Chondrocyte (in vitro differentiated cells): ENCODE measurements at places on chromosomes 3 and 15. TPM values are rescaled to one million over a fixed set of nuclear protein-coding genes. Genes with fewer than 3 reads are reported as not detected.

DNA sequence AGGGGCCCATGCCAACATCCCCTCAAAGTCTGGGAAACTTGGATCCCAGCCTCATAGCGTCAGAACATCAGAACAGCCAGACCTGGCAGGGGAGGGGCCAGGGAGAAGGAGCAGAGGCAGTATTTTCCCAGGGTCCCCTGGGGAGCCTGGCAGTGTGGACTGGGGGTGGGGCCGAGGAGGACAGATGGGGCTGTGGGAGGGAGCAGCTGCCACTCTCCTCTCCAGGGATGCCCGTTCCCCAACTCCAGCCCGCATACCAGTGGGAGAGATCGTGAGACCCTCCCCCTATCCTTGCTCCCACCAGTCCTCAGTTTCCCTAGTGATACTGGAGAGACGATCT, 6.5 kb upstream of the DNAJB8 start:
- DNase-seq = no peak

DNA sequence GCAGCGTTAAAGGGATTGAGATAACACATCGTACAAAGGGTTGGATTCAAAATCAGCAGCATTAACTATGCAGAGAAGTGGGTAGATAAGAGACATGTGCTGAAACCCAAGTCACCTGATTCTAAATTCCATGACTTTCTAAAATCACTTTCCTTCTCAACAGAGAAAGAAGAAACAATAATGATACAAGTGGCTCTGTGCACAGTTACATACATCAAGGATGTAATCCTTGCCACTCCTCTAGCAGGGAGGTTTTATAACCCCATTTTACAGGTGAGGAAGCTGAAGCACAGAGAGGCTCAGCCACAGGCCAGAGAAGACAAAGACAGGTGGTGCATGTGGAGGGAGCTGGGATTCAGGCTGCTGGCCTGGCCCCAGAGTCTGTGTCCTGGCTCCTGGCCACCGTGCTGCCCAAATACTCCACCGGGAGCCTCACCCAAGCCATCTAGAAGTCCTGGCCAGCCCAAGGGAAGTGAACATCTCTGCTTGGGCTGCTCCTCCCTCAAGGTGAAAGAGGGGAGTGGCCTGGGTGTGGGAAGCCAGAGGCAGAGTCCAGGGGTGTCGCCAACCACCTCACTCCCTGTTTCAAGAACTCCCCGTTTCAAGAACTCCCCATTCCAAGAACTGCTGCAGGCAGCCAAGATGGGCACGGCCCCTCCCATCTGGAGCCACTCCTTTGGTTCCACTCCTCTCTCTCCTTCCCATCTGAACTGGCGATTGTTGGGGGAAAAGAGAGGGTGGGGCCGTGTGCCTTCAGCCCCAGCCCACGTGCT, 147.1 kb downstream of the NUP210 start:
- DNase-seq = no peak

DNA sequence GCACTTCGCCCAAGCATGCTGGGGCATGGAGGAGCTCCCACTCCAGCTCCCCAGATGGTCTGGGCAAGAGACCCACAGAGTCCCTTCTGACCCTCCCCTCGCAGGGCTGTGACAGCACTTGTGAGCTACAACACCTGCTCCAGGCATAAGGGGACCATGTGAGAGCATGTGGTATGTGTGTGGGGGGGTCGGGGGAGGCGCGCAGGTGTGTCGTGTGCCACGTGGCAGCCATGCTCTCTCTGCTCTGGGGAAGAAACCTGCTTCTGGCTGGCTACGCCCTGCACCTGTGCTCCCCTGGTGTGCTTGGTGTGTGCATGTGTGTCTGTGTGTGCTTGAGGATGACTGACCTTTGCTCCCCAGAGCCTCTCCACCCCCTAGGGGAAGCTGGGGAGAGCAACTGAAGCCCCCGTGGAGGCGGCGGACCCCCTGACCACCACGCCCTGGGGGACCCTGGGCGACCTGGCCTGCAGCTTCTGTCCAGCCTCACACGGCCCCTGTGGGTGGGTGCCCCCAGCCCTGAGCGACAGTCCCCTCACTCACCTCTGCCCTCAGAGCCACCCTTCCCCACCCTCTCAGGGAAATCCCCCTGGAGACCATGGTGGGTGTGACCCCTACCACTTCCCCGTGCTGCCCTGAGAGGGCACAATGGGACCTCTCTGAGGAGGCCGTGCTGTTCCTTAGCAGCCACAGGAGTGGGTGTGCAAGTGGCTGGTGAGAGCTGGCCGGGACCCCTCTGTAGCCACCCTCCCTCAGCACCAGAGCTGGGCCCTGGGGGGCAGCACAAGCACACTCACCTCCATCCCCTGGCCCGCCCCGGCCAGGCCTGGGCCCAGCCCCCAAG, 16.6 kb upstream of the SEC13 start:
- DNase-seq = no peak

- DNase-seq = no peak
These were observed 253.6 kb upstream of the MRPL3 start for GRCh38 chr3:131756405-131756804.

- DNase-seq = no peak
These were observed 847.4 kb downstream of the FHIT start for GRCh38 chr3:60403866-60404265.

GRCh38 chr3:119191800-119192199, 18.4 kb downstream of the UPK1B start:
- DNase-seq = no peak

GRCh38 chr3:119944091-119944490, 150.2 kb downstream of the GSK3B start:
- no peak for DNase-seq

DNA sequence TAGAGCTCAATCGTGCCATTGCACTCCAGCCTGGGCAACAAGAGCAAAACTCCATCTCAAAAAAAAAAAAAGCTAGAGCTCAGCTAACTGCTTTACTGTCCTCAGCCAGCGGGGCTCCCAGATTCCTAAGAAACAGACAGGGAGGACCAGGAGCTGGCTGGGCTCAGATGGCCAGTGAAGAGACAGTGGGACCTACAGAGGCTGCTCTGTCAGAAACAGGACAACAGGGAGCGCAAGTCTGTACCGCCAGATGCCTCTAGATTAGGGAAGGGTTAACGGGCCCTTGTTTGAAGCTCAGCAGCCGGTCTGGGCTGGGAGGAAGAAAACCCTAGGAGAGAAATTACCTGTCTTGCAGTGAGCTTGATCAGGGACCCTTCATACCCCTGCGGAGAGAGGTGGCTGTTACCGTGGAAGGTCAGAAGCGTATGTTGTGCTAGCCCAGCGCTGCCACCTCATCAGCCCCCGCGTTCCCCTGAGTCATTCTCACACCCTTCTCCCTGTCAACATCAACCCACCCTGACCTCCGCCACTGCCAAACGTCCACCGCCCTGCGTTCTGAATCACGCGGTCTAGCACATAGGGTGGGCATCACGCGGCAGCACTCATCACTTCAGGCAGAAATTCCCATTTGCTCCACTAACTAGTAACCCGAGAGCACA, 25.3 kb downstream of the RBPMS2 start:
- no peak for DNase-seq

DNA sequence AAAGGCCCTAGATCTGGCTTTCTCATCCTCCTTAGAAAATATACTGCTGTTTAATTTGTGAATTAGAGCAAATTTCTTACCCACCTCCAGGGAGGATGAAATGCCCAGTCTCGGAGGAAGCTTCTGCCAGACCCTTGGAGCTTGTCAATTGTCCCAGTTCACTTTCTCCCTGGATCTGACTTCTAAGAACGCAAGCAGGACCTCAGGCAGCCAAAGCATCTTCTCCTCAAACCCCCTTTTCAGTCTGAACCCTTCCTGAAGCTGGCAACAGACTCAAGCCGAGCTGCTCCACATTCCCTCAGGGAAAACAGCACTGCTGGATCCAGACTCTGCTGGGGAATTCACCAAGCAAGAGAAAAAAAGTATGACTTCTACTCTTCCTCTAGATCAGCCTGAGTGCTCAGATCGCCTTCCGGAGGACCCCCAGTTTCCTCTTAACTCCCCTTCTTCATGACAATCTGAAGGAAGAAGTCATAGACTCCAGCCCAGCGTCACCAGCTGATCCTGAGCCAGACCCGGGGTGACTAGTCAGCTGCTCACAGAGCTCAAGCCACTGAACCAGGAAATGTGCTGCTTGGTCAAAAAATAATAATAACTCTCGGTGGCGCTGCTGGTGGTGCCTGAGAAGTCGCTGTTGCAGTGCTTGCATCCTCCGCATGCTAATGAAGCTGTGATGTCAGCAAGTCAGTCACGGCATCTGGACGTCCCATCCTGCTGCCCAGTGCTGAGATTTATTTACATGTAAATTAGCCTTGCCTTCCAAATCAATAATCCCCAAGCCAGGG, at the start of gene PRICKLE2:
Gene PRICKLE2 (minus strand): TSS at position 641 of the 785 bp plus-strand sequence. CDS start 26,539 bp downstream, outside the sequence.
- no peak for DNase-seq

GRCh38 chr3:170829546-170830272, 40.3 kb downstream of the RPL22L1 start:
- DNase-seq = no peak

DNA sequence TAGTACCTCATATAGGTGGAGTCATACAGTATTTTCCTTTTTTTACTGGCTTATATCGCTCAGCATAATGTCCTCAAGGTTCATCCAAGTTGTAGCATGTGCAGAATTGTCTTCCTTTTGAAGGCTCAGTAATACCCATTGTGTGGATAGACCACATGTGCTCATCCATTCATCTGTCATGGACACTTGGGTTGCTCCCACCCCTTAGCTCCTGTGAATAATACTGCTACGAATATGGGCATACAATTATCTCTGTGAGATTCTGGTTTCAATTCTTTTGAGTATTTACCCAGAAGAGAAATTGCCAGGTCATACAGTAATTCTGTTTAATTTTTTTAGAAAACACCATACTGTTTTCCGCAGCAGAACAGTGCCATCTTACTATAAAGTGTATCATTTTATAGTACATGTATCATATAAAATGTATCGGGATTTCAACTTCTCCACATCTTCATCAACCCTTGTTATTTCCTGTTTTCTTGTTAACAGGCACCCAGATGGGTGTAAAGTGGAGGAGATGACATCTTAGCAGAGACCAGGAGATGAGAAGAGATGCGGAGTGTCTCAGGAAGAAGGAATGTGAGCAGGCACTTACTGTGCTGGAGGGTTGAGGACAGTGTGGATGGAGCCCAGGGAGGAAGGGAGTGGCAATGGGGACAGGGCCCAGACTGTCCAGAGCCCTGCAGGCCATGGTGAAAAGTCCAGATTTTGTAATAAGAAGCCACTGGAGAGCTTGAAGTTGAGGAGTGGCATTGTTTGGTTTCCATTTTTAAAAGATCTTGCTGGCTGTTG, 27.0 kb upstream of the PRR23E start:
- DNase-seq = no peak

DNA sequence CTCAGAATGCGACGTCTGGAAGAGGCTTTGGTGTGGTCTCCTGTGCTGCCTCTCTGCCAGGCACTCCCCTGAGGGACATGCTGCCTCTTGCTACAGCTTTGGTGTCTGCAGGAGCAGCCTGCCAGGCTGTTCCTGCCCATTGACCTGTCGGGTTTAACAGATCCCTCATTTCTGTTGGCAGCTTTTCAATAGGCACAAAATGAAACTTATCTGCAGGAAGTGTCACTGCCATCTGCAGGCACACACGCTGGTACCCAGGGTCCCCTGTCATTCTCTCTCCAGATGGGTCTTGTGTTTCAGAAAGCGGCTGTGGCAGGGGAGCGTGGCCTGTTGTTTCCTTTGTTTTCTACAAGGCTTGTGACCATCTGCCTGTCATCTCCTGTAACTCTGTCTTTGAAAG, 328.3 kb upstream of the CHRM5 start:
- no peak for DNase-seq

GRCh38 chr3:108394563-108394962, 98.2 kb downstream of the HHLA2 start:
- DNase-seq = no peak

- DNase-seq = no peak
These were observed 29.5 kb upstream of the VEPH1 start for GRCh38 chr3:157532529-157533297.

DNA sequence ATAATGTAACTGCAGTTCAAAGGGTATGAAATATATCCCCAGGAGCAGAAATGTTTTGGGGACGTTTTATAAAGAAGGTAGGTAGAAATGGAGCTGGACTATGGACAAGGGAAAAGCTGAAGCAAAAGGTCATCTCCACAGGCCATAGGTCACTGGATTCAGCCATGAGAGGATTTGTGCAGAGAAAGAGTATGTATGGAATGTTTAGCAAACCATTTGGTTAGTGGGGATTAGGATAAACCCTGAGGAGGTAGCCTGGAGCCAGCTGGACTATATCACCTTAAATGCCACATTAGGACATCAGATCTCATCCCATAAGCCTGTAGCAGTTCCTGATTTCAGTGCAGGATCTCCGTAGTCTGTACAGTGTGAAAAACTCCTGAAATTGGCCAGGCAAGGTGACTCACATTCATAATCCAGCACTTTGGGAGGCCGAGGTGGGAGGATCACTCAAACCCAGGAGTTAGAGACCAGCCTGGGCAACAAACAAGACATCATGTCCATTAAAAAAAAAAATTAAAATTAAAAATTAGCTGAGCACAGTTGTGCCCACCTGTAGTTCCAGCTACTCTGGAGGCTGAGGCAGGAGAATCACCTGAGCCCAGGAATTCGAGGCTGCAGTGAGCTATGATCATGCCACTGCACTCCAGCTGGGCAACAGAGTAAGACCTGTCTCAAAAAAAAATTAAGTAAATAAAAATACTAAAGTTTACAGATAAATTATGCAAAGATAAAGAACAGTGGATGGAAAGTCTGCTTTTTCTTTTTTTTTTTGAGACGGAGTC, 4.7 kb downstream of the IP6K1 start:
- no peak for DNase-seq

GRCh38 chr15:76198456-76199105, 112.7 kb downstream of the ETFA start:
- DNase-seq = no peak

GRCh38 chr3:132255041-132255745, 62.0 kb upstream of the ACP3 start:
- no peak for DNase-seq

- DNase-seq = peak; percentile 93
These were observed at the start of gene FSTL1 for GRCh38 chr3:120450600-120451271. Gene FSTL1 (minus strand): TSS chr3:120450992. CDS start chr3:120450746, 246 bp downstream.

GRCh38 chr3:60391292-60391691, 860.0 kb downstream of the FHIT start:
- no peak for DNase-seq

DNA sequence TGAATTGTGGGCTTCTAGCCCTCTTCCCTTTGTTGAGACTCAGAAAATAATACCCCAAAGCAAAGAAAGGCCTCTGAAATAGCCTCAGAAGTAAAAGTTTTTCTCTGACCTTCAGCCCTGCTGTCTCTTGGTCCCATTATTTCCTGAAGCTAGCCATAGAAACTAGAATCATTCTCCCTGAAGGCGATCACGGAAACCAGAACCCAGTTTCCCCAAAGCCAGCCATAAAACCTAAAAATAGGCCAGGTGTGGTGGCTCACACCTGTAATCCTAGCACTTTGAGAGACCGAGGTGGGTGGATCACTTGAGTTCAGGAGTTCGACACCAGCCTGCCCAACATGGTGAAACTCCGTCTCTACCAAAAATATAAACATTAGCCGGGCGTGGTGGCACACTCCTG, 27.2 kb downstream of the EXD1 start:
- no peak for DNase-seq

Gene FAM227B
- total RNA-seq = 1.00 to 2.2 TPM (median 1.9 TPM) in 3 replicates

Gene MYZAP
- total RNA-seq = 0.17 to 1.9 TPM in 2 of 3 replicates, not detected in the other

Gene DNAH12
- 0.02 to 0.29 TPM (median 0.15 TPM) in 3 replicates for total RNA-seq

Gene LRRIQ4
- total RNA-seq = not detected in 3 replicates

Gene CPEB1
- total RNA-seq = 0.17 to 2.7 TPM (median 2.2 TPM) in 3 replicates

Gene SLC51A
- total RNA-seq = not detected in 3 replicates

Gene CFAP20DC
- 1.9 to 3.6 TPM (median 3.1 TPM) in 3 replicates for total RNA-seq

Gene LRRN1
- 2.2 to 3.2 TPM (median 2.8 TPM) in 3 replicates for total RNA-seq

Gene IL17RB
- total RNA-seq = 0.22 to 0.36 TPM (median 0.31 TPM) in 3 replicates

Gene CEP152
- total RNA-seq = 3.6 to 12.6 TPM (median 4.4 TPM) in 3 replicates

Gene TUSC7
- total RNA-seq = not detected in 3 replicates

Gene NEO1
- 40.9 to 50.0 TPM (median 42.1 TPM) in 3 replicates for total RNA-seq

Gene GPR27
- total RNA-seq = 3.5 to 5.8 TPM (median 5.5 TPM) in 3 replicates
